CD4-positive, alpha-beta T cell treated with Interferon gamma for 1 hour (primary cell): ENCODE measurements at places on chromosomes 3 and 15.

DNA sequence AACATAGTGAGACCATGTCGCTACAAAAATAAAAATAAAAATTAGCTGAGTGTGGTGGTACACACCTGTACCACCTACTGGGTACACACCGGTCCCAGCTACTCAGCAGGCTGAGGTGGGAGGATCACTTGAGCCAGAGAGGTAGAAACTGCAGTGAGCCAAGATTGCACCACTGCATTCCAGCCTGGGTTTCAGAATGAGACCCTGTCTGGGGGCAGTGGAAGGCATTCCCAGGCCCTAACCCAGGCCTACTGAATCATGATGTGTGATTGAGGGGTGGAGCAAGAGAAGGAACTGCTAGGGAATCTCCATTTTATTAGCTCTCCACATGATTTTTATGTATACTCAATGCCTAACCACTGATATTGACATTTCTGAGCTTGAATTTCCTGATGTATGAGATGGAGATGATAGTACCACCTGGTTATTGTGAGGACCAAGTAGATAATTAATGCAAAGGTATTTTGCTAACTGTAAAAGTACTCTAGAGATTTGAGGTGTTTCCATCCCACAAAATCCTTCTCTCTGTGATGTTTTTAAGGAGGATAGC is 169.5 kb upstream of the UMPS start:
- DNase-seq, result no peak

GRCh38 chr3:129266651-129267050 is 12.0 kb upstream of the HMCES start:
- DNase-seq, result no peak

DNA sequence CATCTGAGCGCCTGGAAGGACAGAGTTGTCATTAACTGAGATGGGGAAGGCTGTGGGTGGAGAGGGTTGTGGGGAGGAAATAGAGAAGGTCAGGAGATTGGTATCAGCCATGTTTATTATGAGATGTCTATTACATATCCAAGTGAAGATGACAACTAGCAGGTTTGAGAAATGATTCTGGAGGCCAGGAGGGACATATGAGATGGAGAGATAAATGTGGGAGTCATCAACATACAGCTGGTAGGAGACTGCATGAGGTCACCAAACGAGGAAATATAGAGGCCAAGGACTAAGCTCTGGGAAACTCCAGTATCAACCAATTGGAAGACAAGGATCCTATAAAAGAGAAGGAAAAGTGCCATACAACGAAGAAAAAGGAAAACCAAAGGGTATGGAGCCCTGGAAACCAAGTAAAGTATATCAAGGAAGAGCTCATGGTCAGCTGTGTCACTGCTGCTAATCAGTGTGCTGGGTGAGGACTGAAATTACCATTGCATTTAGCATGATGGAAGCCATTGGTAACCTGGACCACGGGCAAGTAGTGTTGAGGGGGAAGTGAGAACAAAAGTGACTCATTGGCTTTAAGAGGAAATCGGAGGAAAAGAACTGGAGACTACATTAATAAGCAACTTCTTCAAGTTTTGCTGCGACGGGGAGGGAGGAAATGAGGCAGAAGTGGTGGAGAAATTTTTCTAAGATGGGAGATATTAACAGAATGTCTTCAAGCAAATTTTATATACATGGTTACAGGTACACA is 14.0 kb upstream of the UACA start:
- no peak for DNase-seq

- DNase-seq, result no peak
Observed at GRCh38 chr3:36837089-36837488, 72.7 kb upstream of the DCLK3 start.

DNA sequence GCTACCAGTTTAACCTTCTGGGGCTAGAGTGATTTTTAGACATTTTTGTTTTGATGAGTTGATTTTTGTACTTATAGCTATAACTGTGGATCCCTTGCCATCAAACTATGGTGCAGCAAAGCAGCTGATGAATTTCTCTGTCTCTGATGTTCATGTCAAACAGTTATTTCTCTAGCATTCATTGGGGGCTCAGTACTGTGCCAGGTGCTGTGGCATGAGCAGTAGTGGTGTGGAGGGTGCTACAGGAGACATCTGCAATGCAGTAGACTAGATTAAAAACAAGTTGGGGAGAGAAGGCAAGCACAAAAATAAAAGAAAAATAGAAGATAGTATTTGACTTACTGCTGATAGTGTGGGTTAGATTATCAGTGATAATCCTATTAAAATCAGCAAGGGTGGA is 95.3 kb downstream of the AKAP13 start:
- no peak for DNase-seq
